Activated T-helper 1 cell treated with anti-CD3 and anti-CD28 coated beads, Interleukin-2, amount 50 U/mL, for 16 hours (primary cell): ENCODE measurements at places on chromosomes 12 and 14.

DNA sequence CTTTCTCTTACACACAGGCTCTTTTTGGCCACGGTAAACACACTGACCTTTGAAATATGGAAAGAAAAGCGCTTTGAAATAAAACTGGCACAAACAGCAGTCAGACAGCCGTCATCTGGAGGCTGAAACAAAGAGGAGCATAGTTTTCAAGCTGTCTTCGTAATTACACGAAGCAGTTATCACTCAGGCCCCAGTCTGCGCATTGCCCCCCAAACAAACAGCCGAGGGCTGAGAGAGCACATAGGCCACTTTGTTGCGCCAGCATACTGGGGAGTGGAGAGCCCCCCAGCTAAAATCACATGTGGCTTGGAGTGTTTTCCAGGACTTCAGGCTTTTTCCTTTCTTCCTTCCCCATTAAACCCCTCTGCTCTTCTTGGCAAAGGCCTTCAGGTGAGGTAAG lies 142.9 kb upstream of the BTG1 start:
- DNase-seq = no peak

DNA sequence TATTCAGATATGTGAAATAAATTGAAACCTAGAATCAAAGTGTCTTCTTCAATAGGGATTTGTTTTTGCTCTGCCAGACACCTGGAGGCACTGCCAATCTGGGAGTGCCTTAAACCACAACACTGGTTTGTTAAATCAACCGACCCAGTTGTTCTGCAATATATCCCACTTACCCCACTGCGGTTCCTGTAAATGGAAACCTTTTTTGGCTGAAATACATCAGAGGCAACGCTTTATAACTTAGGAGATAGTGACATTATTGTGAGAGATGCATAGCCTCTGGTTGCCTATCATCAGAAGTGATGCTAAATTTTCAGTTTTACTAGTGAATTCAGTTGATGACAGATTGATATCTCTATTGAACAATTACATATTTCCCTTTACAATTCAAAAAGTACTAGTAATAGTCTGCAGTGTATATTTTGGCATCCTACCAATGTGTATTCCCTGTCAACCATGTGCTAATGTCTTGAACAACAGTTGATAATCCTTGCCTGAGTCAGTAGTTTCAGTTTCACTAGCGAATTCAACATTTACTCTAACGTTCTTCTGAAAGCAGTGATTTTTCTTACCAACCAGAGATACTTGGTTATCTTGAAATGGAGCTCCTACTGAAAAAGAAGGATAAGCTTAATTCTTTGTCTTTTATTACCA lies 30.5 kb downstream of the PPP2R5C start:
- no peak for DNase-seq

DNA sequence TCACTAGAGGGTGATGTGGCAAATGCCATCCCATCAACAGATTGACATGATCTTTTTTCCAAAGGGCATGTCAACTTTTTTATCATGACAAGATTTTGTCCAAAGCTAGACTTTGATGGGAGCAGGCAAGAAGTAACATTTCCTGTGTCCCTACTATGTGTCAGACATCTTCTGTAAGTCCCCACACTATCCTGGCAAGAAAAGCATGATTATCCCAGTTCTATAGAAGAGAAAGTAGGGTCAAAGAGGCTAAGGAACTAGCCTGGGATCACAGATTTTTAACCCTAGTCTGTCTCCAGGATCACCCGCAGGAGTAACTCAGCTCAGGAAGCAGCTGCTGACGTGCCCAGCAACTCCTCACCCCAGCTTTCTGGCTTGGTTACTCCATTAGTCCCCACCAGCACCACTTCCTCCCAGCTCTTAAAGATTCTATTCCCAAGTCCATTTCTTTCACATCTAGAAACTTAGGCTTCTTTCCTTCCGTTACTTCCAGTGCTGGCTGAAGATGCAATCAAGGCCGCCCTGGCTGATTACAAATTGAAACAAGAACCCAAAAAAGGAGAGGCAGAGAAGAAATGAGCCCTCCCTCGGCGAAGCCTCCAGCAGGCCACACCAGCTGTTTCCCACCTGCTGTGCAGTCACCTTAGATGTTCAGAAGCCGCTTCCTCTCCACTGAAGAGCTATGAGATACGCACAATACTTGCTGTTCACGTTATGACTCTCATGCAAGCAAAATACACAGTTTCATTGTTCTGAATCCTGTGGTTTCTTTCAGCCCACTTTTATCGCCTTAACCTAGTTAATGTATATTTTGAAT lies 6.2 kb downstream of the ISCU start:
- no peak for DNase-seq

GRCh38 chr14:94998685-94999084 lies 158.6 kb downstream of the DICER1 start:
- DNase-seq = no peak

DNA sequence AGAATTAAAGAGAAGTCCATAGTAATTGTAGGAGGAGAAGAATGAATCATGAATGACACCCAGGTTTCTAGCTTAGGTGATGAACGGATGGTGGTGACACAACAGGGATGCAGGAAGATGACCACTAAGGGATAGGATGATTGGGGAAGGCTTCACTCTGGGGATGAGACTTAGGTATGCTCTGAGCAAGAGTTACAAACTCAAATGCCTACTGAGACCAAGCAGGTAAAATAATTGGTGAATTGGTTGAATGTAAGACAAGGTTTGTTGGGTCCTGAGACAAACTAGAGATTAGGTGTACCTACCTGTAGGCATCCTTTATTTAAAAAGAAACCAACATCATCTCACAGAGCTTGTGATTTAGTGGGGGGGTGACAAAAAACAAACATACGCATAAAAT lies 116.3 kb downstream of the CFAP54 start:
- DNase-seq = no peak

DNA sequence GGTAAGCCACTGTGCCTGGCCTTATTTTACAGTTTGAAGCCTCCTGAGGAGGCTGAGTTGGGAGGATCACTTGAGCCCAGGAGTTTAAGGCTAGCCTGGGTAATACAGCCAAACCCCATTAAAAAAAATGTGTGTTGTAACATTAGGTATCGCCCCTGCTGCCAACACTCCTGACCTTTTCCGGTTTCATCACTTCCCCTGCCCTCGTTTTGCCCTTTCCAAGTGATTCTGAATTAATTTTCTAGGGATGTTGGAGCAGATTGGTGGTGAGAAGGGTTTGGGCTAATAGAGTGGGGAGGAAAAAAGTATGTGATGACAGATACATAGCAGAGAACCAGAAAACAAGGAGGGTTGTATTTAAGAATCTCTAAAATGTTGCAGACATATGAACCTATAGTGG lies 25.6 kb upstream of the C12orf71 start:
- DNase-seq = no peak

DNA sequence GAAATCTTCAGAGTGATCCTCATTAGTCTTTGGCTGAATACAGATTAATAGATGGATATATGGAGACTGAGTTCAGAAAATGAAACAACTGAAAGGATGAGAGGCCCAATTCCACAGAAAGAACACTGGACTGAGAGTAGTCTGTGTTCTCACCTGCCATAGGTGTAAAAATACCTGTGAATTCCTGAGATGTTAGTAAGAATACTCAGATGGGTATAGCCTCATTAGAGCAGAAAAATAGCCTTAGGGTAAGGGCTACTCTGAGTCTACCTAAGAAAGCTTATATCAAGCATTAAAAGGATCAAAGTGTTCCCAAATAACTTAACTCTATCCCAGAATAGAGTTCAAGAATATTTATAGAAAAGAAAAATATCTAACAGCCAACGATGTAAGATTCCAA lies 1510.3 kb upstream of the SEL1L start:
- DNase-seq = no peak

DNA sequence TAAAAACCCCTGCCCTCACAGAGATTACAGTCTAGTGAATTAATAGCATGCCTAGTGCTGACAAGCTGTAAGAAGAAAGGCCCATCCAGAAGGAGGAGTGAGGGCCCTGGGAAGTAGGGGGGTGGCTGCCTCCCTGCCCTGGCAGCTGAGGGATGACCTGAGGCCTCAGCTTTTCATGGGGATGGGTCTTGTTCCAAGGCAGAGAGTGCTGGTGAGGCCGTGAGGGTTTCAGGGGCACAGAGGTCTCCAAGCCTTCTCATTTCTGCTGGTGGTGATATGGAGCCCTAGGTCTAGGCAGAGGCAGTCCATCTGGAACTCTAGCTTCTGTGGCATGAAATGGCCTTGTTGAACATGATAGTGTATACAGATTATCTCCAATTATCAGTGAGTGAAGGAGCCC lies 114.4 kb downstream of the ZFP36L1 start:
- DNase-seq = no peak

DNA sequence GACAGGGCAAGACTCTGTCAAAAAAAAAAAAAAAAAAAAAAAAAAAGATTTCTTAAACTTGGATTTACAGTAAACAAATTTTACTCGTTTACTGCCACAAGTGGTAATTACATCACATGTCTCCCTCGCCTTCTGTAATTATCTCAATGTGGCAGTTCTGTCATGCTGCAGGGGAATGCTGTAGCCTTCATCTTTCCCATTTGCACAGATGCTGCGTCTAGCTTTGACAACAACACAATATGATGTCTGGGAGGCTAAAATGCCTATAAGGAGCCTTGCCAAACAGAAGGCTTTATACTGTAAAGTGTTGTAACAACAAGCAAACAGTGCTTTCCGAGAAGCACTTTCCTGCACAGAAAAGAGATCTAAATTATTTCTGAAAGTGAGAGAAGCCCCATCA lies 48.7 kb downstream of the ESR2 start:
- DNase-seq = no peak
